GF-D8 (cell line): ENCODE measurements at places on chromosomes 3 and 15.

DNA sequence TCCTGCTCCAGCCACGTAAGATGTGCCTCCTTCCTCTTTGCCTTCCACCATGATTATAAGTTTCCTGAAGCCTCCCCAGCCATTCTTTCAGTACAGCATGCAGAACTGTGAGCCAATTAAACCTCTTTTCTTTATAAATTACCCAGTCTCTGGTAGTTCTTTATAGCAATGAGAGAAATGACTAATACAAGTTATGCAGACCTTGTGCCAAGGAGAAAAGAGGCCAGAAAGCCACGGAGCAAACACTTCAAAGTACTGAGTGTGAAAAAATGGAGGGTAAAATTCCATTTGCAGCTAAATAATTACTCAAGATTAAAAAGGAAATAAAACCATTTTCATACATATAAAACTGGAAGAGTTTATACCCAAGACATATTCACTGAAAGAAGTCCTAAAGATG is 213.6 kb upstream of the LINGO1 start:
- DNase-seq: no peak

DNA sequence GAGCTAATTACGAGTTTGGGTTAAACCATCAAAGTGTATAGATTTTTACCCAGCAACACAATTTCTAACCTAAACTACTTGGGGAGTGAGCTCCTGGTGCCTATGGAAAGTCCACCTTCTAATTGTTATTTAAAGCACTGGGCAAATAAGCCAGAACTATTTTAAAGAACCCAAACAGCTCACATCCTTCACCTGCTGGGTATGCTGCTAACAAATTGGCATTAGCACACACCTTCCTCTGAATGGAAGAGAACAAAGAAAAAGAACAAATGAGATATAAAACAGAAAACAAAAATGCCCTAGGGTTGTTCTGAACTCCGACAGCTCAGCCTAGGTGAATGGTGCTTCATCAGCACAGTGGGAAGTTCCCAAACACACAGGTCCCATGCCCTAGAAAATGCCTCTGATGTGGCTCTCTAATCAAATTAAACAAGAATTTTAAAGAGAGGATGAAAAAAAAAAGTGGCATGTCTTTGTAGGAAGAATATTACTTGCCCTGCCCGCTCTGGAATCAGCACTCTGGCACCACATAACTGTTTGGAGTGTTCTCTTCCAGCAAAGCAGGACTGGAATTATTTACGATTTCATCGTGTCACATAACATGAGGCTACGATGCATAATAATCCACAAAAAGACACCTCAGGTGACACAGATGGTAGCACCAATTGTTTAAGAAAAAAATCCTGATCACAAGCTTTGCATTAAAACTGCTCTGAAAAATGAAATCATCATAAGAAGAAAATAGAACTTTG is 334.4 kb downstream of the GBE1 start:
- no peak for DNase-seq

DNA sequence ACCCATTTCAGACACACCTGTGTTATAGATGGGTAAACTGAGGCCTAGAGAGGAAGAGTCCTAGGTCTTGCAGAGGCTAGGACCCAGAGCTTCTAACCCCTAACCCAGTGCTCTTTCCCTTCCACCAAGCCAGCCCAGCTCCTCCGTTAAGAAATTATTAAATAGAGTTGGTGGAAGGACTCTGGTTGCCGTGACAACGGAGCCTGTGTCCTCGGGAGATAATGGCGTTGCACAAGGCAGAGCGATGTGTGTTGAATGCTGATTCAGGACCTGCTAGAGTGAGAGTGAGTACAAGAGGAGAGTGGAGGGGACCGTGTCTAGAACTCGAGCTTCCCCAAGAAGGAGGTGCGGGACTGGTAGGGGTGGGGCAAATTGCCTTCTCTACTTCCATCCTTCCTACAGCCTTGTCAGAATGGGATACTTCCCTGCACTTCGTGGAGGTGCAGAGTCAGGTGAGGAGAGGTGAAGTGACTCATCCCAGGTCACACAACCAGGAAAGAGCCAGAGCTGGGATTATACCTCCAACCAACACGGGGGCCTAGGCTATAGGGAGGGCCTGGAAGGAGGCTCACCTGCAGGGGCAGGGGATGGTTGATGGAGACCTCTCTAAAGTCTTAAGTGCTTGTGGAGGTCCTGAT is 8.6 kb downstream of the SLC6A1 start:
- DNase-seq: no peak

- peak; percentile 35 for DNase-seq
Measured at GRCh38 chr15:101121511-101122090, 130.2 kb downstream of the CHSY1 start.

DNA sequence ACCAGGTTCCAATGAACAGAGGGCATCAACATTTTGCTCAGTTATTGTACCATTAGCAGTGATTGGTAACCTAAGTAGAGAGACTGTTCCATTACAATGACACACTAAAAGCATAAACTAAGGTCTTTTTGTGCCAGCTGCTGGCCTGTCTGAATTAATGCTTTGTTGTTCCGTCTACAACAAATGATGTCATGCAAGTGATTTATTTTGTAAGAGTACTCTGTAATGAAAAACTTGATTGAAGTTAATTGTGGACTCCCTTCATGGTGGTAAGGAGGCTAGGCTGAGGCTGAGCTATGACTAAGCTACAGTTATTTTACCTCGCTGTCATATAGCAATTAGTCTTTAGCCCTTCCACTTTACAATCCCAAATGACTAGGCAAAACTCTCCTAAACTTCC is 23.2 kb downstream of the RCN2 start:
- DNase-seq: no peak

DNA sequence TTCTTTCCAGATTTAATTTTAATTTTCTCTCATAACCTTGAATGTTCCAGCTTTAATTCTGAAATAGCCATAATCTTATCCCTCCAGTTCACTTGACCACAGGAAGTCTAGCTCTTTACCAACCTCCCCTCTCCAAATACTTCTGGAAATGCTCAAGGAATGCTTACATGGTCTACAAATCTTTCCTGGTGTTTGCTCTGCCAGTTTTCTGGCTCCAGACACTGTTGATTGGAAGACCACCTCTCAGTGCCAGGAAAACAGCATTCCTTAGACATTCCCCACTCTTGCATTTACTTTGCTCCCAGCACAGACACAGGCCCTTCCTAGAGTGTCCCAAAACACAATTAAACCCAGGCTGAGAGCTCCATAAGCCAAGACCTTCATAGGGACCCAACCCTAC is 98.6 kb downstream of the MESD start:
- no peak for DNase-seq

DNA sequence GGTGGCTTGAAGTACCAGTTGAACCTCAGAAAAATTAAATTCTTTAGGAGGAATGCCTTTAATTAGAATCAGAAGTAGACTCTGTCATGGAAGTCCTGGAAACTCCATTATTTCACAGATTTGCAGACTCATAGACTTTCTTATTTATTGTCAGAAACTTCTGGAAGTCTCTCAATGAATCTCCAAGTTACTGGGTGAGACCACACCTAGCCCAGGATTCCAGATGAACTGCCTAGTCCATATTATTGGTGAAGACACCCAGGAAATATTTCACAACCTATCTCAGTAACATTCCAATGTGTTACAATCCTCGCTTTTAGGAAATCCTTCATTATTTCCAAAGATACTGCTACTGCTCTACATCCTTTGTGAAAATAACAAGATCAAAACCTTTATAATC is 6.5 kb upstream of the THBS1 start:
- no peak for DNase-seq

DNA sequence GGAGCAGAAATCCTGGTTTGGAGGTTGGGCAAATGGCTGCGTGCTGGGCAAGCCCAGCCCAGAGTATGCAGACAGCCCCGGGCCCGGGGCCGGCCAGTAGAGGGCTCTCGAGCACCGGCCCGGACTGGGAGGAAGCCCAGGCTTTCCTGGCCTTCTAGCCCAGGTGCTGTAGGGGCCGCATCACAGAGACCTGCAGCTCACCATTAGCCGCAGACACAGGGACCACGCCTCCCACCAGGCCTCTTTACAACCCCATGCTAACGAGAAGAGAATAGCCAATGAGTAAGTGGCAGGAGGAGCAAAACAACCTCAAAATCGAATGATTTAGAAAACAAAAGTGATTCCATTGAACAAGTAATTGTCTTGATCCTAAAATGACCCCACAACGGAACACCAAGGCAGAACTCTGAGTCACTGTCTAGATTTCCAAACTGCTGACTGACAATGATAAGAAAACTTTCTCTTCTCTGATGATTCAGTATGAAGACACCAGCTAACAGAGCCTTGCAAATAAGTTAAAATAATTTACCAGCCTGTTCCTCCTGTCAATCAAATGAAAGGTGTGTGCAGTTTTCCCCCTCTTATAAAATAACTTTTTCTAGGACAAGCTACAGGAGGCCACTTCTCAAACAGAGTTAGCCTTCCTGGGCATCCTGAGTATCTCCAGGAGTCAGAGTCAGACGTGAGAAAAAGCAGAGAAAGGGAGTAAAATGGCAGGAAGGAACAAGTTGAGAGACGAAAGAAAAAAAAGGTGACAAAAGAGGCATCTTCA is 102.2 kb downstream of the DGKG start:
- peak; percentile 15 for DNase-seq

DNA sequence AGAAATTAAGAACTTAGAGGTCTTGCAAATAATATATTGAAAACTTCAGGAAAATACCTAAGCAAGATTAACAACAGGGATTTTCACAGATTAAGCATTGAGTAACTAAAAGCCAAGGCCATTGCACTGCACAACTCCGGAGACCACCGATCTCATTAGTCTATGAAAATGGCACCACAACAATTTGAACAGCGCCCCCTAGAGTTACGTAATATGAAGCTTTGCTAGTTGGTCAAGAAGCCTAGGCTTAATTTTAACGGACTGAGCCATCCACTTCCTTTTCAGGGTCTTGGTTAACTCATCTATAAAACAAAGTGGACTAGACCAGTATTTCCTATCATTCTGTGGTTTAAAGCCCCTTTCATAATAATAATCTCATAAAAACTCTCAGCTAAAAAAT is 24.8 kb downstream of the TMEM212 start:
- DNase-seq: peak; percentile 74

DNA sequence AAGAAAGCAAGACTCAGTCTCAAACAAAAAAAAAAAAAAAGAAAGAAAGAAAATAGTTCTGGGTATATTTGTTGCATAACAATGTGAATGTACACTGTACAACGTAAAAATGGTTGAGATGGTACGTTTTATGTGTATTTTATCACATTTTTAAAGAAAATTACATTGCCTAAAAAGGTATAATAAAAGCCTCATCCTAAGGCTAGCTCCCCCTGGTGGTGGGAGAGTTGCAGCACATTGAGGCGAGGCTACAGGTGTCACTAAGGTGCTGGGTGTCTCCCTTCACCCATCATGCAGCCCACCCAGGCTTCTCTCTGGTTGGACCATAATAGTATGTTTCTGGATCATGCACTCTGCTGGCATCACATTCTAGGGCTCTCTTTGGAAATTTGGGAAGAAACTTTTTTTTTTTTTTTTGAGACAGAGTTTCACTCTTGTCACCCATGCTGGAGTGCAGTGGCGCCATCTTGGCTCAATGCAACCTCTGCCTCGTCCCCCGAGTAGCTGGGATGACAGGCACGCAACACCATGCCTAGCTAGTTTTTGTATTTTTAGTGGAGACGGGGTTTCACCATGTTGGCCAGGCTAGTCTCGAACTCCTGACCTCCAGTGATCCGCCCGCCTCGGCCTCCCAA is 12.4 kb upstream of the RAB11A start:
- DNase-seq: peak; percentile 7

DNA sequence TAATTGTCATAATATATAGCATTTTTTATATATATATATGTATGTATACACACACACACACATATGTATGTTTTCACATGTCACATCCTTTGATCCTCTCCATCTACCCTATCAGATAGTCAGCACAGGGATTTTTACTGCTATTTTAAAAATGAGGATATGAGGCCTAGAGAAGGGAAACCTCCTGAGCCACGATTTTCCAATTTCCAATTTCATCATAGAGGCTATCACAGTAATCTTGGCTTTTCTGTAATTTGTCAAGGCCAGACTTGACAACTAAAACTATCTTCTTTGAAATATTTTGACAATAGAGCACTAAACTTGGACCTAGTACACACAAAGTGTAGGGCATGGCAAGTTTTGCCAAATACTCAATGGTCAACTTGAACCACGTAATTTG is 42.5 kb downstream of the IL1RAP start:
- DNase-seq: no peak

- DNase-seq: no peak
Measured at GRCh38 chr3:43394041-43394554, 107.8 kb downstream of the SNRK start.

DNA sequence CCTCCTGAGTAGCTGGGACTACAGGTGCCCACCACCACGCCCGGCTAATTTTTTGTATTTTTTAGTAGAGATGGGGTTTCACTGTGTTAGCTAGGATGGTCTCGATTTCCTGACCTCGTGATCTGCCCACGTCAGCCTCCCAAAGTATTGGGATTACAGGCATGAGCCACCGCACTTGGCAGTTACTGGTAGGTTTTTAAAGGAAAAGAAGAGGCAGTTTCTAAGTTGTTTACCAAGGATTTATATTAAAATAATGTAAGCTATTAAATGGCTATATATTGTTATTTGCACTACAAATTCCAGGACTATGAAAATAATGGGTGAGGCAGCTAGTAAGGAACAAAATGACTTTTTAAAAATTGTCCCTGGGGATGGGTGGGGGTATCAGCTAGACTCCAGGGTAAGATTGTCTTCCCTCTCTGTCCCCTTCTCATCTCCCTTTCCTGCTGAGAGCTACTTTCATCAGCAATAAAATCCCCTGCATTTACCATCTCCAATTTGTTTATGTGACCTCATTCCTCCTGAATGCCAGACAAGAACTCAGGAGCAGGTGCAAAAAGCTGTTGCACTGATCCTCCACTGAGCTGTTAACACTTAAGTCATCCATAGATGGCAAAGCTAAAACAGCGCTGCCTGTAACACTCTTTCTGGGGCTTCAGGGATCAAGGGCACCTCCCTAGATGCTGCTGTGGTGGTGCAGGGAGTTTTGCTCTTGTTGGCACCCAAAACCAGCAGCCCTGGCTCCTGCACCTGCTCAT is 165.2 kb downstream of the ZPLD1 start:
- no peak for DNase-seq

DNA sequence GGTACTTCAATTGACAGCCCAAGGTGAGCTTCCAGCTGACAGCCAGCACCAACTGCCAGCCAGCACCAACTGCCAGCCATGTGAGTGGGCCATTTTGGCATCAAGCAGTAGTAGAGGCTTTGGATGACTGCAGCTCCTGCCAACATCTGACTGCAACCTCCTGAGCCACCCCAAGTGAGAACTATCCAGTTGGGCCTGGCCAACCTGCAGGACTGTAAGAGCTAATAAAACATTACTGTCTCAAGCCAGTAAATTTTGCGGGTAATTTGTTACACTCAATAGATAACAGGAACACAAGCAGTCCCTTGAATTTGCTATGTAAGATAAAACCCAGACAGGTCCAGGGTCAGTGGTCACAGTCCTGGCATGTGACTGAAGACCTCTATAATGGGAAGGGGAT is 29.7 kb downstream of the EPHB1 start:
- DNase-seq: no peak

DNA sequence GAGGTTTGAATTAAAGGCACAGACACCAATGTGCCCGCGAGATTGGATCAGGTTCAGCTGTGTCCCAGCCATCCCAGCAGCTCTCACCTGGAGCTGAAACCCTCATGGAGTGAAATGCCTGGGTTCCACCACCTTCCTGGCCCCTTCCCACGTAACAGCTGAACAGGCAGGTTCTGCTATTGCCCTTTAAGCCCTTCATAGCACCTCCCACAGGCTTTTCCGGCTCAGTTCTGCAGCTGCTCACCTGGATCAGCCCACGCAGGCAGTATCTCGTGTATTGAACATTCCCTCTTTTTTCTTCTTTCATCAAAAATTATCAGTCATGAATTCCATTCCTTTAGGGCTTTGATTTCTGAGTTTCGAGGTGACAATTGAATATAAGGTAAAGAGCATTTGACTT is 129.8 kb downstream of the SLC9A9 start:
- no peak for DNase-seq
